NCI-H526 treated with DMSO at 0.1 percent for 48 hours (cell line): ENCODE measurements at places on chromosomes 12 and 14.

DNA sequence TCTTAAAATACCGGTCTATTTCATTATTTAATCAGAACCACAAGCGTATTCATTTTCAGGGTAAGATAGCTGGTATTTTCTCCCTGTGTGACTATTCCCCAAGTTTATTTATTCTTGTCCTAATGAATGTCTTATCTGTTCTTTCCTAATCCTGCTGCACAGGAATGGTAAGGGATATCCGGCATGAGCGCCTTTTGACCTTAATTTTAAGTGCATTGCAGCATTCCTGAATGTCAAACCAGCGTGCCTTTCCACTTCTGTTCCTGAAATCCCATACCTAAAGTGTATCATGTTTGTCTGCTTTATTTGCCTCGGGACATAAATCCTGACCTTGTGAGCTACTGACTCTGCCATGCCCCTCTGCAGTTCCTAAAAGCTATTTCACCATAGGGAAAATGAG lies 1713.2 kb upstream of the FLRT2 start:
- DNase-seq: no peak

DNA sequence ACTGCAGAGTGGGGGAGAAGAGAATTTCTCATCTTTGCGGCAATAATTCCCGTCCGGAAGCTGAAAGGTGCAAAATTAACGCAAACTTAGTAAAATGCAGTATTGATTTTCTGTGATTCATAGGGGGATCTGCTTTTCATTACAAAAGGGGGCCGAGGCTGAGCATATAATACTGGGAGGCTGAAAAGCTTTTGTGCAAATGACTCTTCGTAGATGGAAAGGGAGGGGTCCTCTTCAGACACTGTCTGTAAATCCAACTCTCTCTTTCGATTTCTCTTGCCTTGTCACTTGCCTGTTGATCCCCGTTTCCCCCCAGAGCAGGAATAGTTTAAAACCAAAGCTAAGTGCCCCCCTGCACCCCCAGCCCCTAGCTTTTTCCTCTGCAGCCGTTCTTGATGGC lies 258.2 kb downstream of the VRK1 start:
- no peak for DNase-seq

GRCh38 chr12:116492703-116493324 lies 66.4 kb upstream of the MAP1LC3B2 start:
- DNase-seq: no peak

DNA sequence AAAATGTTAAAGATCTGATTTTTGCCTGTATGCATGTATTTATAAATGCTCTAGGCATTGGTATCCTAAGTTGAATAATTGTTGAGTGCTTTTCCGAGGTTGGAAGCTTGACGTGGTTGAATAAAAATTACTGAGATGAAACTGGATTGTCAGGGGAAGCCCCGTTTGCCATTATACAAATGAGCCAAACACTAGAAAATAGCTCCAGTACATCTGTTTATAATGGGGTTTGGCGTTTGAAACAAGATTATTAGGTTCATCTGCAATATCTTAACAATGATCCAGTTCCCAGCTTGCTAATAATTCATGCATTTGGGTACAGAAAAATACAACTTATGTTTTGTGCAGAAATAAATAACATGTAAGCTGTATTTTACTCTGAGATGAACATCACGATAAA lies 789.6 kb downstream of the GALC start:
- DNase-seq: no peak

GRCh38 chr12:124717318-124717717 lies 146.3 kb downstream of the SCARB1 start:
- DNase-seq: no peak
